Activated B cell treated with CpG ODN at 0.5 μM for 24 hours (primary cell): ENCODE measurements at places on chromosomes 6 and 20.
A peak's percentile ranks its signal among the peaks of the same experiment; 100 is the strongest.

DNA sequence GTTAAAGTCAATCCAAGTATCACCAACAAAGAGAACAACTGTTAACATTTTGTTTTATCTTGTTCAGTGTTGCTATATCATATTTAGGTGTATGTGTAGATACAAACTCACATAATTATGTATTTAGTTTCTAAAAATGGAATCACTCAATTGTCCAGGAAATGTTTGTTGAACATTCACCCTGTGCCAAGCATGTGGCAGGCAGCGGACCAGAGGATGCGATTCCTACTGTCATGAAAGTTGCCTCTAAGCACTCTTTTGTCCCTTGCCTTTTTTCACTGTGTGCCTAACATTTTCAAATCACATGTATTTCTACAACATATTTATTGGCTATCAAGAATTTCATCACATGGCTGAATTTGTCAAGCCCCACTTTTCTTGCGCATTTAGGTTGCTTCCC lies 16.9 kb upstream of the TGM2 start:
- DNase-seq = no peak

DNA sequence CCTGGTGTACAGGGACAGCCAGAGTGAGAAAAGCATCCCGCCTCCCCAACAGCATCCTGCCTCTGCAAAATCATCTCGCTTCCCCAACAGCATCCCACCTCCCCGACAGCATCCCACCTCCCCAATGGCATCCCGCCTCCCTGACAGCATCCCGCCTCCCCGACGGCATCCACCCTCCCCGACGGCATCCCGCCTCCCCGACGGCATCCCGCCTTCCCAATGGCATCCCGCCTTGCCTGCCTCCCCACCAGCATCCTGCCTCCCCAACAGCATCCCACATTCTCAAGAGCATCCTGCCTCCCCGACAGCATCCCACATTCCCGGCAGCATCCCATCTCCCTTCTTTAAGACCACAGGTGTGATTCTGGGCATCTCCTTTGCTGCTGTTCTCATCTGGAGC lies 46.0 kb upstream of the NXT1 start:
- no peak for DNase-seq

DNA sequence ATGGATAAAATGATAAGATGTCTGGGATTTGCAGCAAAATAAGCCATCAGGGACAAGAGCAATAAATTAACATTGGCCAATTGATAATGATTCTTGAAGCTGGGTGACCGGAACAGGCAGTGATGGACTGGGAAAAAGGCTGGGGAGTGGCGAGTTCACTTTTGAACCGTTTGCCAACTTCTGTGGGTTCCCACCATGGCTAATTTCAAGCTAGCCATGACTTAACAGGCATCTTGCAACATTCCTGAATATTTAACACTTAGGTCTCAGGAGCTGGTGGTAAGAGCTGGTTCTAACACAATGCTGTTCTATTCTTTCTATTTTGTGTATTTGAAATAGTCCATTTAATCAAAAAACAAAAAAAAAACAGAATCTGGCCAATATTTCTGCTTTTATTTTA lies 37.6 kb upstream of the CD83 start:
- DNase-seq = no peak

- no peak for DNase-seq
Measured at GRCh38 chr6:2038092-2038491, 207.3 kb downstream of the GMDS start.

DNA sequence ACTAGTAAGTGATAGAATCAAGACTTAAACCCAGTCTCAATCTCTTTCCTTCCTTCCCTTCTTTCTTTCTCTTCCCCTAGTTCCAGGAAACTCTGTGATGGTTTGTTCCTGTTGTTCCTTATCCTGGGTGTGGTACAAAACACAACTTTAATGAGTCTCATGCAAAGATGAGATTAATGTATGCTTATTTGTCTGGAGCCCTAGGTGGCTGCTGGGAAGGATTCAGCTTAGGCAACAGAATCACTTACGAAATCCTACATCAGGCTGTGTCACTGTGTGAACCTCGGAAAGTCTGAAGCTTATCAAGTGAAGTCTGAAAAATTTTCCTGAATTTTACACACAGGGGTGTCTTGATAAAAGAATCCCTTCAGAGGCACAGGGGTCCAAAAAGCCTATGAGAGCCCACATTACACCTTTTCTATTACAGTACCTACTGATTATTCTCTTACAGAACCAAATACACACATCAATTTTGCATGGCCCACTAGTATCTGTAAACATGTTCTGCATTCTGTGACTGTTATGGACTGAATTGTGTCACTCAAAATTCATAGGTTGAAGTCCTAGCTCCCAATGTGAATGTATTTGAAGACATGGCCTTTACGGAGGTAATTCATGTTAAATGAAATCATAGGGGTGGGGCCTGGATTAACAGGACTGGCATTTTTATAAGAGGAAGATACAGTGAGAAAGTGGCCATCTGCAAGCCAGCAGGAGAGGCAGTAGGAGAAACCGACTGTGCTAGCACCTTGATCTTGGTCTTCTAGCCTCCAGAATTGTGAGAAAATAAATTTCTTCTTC lies 144.7 kb downstream of the MYB start:
- no peak for DNase-seq

DNA sequence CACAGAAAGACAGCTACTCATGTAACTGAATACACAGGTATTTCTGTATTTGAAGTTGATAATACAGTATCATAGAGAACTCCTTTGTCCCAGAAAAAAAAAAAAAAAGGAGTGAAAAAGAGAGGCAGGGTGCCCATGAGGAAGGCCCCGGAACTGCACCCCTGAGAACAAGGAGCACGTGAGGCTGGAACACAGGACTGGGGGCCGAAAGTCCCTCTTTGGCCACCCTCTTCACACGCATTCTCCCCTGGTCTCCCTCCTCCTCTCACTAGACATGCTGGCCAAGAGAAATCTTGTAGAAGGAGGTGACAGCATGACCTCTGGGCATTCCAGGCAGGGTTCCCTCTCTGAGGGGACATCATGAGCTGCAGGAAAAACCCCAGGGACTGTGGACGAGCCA lies 62.7 kb upstream of the TRAF3IP2 start:
- DNase-seq = no peak

DNA sequence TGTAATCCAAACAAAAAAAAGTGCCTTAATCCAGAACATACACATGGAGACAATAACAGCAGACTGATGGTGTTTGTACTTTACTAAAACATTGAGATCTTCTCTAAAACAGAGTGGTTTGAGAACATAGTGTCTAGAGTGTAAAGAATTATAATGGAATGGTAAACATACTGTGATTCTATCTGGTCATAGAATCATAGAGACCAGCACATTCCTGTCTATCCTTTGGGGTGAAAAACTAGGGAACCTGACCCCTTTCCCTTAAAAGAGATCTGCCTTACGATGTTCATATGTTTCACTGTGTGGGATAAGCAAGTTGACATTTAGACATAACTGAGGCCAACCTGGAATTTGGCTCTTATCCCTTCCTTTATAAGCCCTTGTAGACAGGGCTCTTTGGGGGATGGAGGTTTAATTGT lies 55.7 kb downstream of the TRMT11 start:
- no peak for DNase-seq

- no peak for DNase-seq
Measured at GRCh38 chr6:20464041-20464440, 62.4 kb downstream of the E2F3 start.

GRCh38 chr6:26142026-26142425 lies 54.8 kb downstream of the HFE start:
- DNase-seq = no peak

GRCh38 chr6:117616391-117617209 lies 14.3 kb upstream of the GOPC start:
- DNase-seq = no peak

- peak; percentile 58 for DNase-seq
Measured at GRCh38 chr6:33633462-33634158, 12.5 kb downstream of the ITPR3 start.

DNA sequence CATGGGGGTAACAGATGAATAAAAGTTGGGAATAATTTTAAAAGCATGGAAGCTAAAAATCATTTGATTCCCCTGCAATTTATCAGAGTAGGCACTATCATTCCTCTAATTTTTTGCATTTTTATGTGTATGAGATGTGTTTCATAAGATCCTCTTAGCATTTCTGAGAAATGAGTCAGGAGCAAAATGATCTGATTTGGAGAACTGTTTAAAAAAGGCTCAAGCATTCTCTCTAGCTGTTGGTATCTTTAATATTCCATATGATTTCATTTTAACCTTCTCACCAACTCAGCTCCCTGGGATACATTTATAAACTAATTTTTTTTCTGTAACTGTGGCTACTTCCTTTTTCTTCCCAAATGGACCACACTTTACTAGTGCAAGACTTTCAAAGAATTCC lies 60.9 kb downstream of the MCHR2 start:
- no peak for DNase-seq

DNA sequence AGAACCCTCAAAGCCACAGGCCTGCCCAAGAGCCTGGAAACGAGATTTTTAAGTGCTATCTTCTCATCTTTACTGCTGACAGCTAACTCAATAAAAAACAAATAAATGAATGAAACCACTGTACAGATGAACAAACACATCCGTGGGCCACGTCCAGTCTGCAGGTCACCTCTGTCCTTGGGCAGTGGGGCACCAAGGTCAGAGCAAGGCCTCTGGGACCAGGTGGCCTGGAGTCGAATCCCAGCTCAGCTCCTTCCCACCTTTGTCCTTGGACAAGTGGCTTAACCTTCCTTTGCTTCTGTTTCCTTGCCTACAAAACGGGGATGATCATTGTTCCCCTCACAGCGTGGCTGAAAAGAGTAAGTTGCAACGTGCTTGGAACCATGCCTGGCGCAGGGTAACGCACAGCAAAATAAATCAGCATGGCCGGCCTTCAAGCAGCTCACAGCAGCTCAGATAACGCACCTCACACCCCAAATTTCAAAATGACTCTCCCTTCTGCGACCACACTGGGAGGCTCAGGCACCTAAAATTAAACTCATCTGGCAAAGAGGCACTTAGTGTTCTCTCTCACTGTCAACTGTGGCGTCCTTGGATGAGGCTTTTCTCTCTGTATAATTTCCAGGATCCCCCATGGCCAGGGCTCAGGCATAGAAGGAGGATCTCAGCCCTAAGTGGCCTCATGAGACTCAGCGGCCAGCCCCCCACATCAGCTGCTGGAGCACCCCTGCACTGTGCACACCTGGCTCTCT lies 35.7 kb downstream of the RRBP1 start:
- DNase-seq = no peak

DNA sequence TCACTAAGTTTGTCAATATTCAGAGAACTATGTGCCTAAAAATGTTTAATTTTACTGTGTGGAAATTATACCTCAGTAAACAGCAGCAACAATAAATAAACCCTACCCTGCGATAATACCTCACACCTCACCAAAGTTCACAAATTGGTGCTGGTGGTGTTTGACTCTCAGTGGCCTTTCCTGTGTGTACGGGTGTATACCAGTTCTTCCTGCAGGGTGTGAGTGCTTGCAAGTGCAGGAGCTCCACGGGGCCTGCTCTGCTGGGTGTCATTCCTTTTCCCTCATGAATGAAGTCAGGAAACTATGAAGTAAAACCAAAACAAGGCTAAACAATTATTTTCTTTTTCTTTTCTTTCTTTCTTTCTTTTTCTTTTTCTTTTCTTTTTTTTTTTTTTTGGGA lies 4.1 kb upstream of the ENPP5 start:
- DNase-seq = no peak

DNA sequence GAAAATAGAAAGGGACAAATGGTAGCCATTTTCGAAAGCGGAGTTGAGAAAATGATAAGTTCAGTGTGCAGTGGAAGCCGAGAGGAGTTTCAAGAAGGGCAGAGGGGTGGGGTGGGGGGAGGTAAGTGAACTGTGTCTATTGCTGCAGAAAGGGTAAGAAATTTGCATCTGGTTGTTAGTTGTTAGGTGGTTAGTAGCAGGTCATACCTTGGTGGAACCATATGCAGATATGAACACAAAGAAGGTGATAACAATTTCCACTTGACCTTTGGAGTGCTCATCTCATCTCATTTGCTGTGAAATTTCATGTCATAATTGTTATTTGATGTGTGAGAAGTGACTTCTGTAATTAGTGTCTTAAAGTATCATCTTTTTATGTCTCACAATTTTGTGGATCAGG lies 288.2 kb downstream of the QKI start:
- DNase-seq = no peak

- DNase-seq = no peak
Measured at GRCh38 chr6:135537741-135538301, 40.3 kb upstream of the AHI1 start.

- no peak for DNase-seq
Measured at GRCh38 chr6:117344444-117345291, 79.3 kb downstream of the VGLL2 start.

DNA sequence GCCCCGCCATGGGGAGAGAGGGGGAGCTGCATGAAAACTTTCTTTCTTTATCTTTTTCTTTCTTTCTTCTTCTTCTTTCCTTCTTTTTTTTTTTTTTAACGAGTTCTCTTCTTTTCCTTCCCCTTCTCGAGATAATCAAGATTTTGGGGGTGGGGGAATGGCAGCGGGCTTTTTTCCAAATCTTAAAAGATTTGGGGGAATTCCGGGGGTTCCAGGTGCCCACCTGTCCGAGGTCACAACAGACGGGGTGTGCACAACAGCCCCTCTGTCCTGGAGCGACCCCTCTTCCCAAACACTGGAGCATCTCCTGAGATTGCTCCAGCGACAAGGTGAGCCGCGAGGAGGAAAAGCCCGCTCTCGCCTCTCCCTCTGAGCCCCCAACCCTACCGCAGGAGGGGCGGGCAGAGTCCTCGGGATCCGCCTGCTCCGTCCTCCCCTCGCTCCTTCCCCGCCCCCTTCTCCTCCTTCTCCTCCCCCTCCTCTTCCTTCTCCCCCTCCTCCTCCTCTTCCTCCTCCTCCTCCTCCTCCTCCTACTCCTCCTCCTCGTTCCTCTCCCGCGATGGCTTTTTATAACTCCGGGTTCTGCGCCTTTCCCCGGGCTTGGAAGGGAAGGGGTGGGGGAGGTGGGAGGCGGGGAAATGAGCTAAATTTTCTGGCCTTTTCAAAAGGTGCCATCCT lies 689 bp upstream of the KCNB1 start:
- no peak for DNase-seq

- DNase-seq = peak; percentile 69
Measured at GRCh38 chr6:35302604-35303241, 5.1 kb downstream of the DEF6 start.

- DNase-seq = no peak
Measured at GRCh38 chr6:46453216-46453615, 38.0 kb downstream of the RCAN2 start.

DNA sequence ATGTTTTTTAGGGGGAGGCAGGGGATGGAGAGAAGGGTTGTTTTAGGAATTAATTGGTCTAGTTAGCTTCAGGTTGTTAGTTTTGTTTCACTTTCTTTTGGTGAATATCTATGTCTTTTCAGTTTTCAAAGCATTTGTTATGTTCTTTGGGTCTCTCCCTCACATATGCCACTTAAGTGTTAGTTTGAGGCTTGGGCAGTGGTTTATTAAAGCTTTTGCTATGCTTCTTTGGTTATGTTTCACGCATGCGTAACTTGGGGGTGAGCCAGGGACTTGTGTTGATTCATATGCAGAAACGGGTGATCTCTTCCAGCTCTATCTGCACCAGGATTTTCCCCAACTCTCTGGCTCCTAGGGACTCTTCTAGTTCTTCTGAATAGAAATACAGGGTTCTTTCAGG lies 11.4 kb upstream of the MMS22L start:
- no peak for DNase-seq

- DNase-seq = no peak
Measured at GRCh38 chr6:161406646-161407045, 132.8 kb upstream of the AGPAT4 start.

- DNase-seq = peak; percentile 81
Measured at GRCh38 chr6:42783177-42783875, 1.5 kb downstream of the BICRAL start.
